Caco-2 (cell line): ENCODE measurements at places on chromosomes 7 and 10.

DNA sequence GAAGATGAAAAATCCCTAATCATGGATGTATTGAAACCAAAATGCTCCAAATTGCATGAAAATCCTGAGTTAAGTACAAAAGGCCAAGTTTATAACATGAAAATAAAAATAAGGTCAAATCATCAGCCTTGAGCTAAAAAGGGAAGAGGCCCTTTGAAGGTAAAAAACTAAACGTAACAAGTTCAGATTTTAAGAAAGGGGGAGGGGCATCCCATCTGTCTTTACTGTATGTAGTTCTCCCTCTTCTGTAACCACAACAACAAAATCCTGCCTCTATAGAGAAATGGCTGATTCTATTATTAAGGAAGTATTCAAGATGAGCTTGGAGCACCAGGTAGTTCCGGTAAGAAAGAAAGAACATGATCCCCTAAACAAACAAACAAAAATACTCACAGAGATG, 64.7 kb downstream of the TPK1 start:
- no peak overlapping the region for H3K4me3 ChIP-seq
- H3K4me1 ChIP-seq: peaks cover 3% of the 10 kb centered on the region; the same call in 1 of the 2 replicates
- no peaks in the 10 kb centered on the region for H3K27me3 ChIP-seq

DNA sequence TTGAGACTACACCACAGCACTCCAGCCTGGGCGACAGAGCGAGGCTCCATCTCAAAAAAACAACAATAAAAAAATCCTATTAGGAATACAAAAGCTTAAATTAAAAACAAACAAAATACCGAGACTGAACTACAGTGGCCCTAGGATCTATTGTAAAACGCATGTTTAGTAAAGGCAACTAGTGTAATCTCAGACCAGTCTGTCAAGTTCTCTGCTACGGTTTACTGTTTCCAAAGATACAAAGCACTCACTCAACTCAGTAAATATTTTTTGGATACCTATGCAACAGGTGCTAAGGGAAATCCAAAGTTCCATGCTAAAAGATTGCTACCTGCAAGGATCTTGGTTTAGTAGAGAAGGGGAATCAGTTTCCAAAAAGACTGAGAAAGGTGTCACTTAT, 3.4 kb upstream of the MIOS start:
- no peak overlapping the region for H3K4me3 ChIP-seq
- no peak overlapping the region for H3K27ac ChIP-seq
- DNase-seq: peak; percentile 35
- no peaks in the 10 kb centered on the region for H3K27me3 ChIP-seq
- peaks cover 32% of the 10 kb centered on the region for H3K4me1 ChIP-seq

DNA sequence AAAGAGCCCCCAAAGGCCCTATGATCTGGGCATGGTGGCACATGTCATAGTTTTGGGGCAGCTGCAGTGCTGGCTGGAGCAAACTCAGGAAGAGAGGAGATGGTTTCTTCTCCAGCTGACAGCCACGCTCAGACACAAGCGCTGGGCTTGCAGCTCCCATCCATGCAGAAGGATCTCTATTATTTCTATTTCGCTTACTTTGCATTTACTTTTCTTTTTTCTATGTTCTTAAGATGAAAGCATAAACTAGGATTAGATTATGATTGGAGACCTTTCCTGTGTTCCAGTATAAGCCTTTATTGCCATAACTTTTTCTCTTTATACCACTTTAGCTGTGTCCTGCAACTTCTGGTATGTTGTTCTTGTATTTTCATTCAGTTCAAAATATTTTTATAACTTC, 5.0 kb downstream of the JAKMIP3 start:
- H3K4me1 ChIP-seq: no peaks in the 10 kb centered on the region
- H3K27ac ChIP-seq: no peak overlapping the region

DNA sequence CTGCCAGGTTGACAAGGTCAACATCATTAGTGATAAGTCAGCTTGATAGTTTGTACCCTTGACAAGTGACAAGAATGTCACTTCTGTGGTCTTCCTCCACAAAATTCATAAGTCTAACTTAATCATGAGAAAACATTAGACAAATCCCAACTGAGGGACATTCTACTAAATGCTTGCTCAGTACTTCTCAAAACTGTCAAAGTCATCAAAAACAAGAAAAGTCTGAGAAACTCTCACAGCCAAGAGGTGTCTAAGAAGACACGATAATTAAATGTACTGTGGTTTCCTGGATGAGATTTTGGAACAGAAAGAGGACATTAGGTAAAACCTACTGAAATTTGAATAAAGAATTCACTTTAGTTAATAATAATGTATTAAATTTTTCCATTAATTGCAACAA, 29.8 kb upstream of the SLC16A12 start:
- no peak for DNase-seq
- no peak overlapping the region for H3K4me3 ChIP-seq
- no peaks in the 10 kb centered on the region for H3K27me3 ChIP-seq
- H3K4me1 ChIP-seq: peaks cover 5% of the 10 kb centered on the region; the same call in 1 of the 2 replicates
- no peak overlapping the region for H3K27ac ChIP-seq

GRCh38 chr7:141074162-141074991, 513 bp downstream of the TMEM178B start:
- H3K36me3 ChIP-seq: no peaks in the 10 kb centered on the region
- H3K27ac ChIP-seq: no peak overlapping the region
- H3K27me3 ChIP-seq: no peaks in the 10 kb centered on the region
- H3K4me3 ChIP-seq: no peak overlapping the region
